ENCODE measurements at places on chromosomes 7 and 10. TPM values are rescaled to one million over a fixed set of nuclear protein-coding genes. Genes with fewer than 3 reads are reported as not detected.

Gene ANKRD30A
- not detected for total RNA-seq

Gene CFAP58
- not detected for total RNA-seq

Gene FGFR2
- total RNA-seq, result 286 TPM

Gene LRRC18
- not detected for total RNA-seq

Gene ZNF394
- total RNA-seq, result 29.6 TPM

Gene GIMAP6
- not detected for total RNA-seq

Gene VAX1
- total RNA-seq, result not detected

Gene TTYH3
- total RNA-seq, result 58.6 TPM

Gene PRRT4
- 0.43 TPM for total RNA-seq

Gene ARMC3
- 0.61 TPM for total RNA-seq

Measured in Caco-2 (cell line).